ENCODE measurements at places on chromosomes 5 and 9.

DNA sequence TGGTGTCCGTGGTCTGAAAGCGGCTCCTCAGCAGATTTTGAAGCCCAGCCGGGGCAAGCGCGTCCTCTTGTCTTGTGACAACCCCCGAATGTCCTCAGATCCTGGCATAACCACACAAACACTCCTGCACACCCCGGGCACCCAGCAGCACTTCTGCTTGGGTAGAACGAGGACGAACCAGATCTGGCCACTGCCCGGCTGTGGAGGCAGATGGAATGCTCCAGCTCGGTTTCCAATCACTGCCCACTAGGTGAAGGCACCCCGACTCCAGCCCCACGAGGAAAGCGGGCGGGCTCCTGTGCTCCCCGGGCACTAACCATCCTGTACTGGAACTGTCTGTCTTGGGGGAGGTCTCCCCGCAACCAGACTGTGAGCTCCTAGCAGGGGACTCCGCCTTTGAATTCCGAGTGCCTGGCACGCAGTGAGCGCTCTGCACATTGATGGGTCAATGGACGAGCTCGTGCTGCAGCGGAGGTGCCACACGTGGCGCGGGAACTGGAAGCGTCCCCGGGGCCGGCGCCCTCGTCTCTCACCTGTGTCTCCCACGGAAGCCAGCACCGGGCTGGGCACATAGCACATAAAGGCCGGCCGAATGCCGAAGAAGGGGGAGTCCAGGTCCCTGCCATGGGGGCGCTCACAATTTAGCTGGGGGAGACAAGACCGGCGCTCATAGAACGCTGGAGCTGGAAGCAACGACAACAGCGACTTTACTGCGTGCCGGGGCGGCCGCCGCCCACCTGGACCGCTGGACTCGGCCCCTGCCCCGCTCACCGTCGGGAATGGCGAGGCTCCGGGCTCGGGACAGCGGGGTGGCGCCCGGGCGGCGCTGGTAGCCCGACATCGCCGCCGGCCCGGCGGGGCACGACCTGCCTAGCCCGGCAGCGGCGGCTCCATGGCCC, 608 bp downstream of the ENTR1 start:
- DNase-seq = peak; percentile 87

- no peak for DNase-seq
These were observed 51.0 kb upstream of the SUSD1 start for GRCh38 chr9:112226091-112226490.

GRCh38 chr5:123449424-123449974, 26.3 kb upstream of the CEP120 start:
- no peak for DNase-seq

GRCh38 chr5:180166176-180166575, 42.8 kb downstream of the RASGEF1C start:
- no peak for DNase-seq

DNA sequence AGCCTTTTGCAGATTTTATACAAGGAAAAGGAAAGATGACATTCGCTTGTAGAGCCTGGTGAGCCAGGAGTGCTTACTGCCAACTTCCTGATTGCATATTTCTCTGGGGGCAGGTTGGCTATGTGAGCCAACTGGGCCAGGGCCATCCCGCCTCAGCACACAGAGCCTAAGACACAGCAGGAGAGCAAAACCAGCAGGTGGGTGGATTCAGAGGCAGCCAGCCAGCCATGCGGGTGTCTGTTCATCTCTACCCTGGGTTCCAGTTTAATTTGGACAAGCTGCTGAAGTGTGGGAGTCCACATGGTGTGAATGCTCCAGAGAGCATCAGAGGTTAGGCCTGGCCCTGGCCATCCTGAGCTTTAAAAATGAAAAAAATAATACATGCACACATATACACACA, 291.4 kb downstream of the ARHGEF28 start:
- DNase-seq = peak; percentile 19

DNA sequence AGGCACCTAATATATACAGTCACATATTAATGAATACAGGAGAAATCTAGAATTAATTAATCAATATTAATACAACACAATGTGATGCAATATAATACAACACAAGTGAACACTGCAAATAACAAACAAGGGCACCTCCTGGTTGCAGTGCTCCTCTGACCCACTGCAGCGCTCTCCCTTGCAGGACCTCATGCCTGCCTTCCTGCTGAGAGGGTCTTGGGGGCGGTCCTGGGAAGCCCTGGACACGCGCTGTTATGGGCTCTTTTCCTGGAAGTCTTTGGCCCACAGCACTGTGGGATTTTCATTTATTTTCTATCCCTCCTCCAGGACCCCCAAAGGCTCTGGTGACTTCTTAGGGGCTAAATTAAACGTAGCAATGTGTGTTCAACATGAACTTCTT, 485.8 kb downstream of the IRX1 start:
- no peak for DNase-seq

GRCh38 chr9:7841831-7842230, 42.3 kb upstream of the DMAC1 start:
- DNase-seq = no peak

GRCh38 chr9:122201641-122202040, 27.1 kb downstream of the LHX6 start:
- no peak for DNase-seq

DNA sequence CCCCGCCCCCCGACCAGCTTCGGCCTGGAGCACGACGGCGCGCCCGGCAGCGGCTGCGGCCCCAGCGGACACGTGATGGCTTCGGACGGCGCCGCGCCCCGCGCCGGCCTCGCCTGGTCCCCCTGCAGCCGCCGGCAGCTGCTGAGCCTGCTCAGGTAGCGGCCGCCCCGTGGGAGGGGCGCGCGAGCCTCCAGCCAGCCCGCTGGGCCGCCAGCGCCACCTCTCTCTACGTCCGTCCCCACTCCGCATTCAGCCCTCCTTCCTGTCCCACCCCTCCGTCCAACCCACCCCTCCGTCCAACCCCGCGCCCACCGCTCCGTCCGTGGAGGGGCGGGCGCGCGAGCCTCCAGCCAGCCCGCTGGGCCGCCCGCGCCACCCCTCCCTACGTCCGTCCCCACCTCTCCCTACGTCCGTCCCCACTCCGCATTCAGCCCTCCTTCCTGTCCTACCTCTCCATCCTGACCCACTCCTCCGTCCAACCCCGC, 6.5 kb downstream of the ADAMTS13 start:
- DNase-seq = no peak

DNA sequence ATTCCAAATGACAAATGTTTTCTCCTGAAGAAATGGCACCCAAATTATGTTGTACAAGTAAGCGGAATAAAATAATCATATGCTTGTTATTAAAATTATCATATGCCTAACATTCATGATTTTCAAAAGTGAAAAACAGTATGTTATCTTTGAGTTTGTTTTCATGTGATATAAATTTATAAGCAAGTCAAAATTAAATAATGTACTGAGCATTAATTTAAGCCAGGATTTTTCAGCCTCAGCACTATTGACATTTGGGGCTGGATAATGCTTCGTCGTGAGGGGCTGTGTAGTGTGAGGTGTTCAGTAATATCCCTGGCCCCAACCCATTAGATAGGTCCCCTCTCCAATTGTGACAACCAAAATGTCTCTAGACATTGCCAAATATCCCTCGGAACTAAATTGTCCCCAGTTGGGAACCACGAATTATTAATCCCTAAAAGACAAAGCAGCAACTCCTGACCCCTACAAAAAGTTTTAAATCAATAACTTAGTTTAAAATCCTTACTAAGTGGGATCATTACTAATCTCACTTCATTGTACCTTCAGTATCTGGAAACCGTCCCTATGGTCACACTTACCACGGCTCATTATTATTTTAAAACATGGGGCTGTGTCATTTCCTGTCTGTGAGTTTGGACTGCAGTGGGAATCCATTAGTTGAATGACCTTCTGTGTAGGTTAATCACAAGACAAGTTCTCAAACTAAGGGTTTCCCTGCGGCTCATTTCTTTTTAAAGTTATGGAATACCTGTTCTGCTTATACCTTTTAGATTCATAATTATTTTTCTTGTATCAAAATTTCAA, 1.3 kb upstream of the NNT start:
- peak; percentile 13 for DNase-seq

DNA sequence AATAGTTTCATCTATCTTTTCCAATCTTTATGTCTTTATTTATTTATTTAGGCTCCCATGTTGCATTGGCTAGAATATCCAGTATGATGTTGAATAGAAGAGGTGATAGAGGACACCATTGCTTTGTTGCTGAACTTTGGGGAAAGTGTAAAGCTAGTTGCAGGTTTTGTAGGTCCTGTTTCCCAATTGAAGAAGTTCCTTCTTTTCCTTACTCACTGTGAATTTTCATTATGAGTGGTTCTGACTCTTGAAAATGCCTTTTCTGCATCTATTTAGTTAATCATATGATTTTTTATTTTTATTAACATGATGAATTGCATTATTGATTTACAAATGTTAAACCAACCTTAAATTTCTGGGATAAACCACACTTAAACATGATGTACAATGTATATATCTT, 58.9 kb upstream of the NR3C1 start:
- DNase-seq = no peak

Data from T47D (cell line).